ENCODE measurements at places on chromosomes 5 and 9.

- no peak for DNase-seq
Observed at GRCh38 chr9:91146391-91147019, 215.2 kb downstream of the AUH start.

GRCh38 chr9:13718086-13718485 lies 438.6 kb upstream of the MPDZ start:
- no peak for DNase-seq

- DNase-seq: no peak
Observed at GRCh38 chr9:112348257-112349007, 15.0 kb upstream of the PTBP3 start.

DNA sequence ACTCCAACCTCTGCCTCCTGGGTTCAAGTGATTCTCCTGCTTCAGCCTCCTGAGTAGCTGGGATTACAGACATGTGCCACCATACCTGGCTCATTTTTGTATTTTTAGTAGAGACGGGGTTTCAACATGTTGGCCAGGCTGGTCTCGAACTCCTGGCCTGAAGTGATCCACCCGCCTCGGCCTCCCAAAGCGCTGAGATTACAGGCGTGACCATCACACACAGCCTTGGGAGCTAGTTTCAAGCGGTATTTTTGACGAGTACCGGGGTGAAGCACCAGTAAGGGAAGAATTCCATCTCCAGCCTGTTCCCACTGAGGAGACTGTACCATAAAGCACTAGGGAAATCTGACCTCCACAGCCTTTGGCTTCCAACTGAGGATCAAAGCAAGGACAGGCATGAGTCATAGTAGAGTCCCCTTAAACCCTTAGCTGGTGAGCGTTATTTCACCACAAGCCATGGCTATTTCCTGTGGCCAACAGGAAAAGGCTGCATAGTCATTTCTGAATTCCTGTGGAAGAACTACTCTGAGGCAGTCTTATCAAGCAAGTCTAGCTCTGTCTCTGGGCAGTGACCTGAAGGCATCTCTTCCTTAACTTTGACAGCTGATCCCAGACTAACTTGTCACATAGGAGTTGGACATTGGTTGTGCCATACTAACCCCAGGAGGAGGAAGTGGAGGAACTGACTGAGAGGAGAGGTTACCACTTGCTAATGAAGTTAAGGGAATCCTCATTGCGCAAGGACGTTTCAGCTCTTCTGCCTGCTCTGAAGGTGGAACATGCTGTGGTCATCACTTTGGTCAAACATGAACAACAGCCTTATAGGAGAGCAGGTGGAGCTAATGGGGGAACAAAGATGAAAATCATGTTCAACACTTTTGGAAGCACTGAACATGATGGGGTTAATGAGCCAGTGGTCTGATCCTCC lies 85.8 kb upstream of the DMRT1 start:
- DNase-seq: no peak
